ENCODE measurements at places on chromosomes 16 and 17.
A peak's percentile ranks its signal among the peaks of the same experiment; 100 is the strongest.

- DNase-seq: peak; percentile 41
Observed at GRCh38 chr16:87375426-87376135, 8.0 kb downstream of the FBXO31 start.

DNA sequence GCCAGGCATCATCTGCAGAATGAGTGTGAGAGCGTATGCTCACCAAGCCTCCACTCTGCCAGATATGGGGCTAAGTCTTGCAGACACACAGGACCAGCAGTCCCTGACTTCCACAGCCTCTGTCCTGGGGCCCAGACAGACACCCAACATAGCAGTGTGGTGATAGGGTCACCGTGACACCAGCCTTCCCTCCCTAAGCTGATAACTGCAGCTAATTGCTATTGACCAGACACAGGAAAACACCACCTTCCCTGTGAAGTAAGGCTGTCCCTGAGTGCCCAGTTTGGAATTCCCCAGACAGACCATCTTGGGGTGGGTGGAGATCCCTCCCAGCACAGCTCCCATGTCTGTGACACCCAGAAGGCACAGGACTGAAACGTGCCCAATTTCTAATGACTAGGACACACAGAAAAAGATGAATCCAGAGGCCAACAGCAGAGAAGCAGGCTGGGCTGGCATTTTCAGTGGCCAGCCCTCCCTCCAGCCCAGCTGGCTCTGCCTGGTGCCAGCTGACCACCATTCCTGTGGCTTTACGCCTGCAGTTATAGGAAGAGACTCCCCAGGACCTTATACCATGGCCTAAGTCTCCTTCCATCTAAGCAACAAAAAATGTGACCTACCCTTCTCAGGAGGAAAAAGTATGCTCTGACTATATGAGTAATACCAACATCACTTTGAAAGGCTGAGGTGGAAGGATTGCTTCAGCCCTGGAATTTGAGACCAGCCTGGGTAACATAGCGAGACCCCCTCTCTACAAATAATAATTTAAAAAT, 30.3 kb downstream of the ATPAF2 start:
- peak; percentile 42 for DNase-seq

DNA sequence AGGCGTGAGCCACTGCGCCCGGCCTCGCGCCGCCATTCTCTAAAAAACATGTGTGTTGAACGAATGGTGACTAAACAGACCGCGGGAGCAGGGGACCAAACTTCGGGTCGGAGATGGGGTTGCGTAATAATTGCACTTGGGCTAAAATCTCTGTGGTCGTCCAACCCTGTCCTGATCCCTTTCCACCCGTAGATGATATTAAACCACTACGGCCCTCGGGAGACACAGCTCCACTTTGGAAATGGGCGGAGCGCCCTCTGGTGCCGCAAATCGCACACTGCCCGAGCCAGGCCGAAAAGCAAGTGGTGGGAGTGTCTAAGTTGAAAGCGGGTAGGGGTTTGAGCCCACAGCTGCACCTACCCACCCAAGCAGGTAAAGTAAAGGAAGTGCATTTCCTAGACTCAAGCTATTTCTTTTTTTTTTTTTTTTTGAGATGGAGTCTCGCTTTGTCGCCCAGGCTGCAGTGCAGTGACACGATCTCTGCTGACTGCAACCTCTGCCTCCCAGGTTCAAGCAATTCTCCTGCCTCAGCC, 17.0 kb downstream of the CAVIN1 start:
- DNase-seq: peak; percentile 93

DNA sequence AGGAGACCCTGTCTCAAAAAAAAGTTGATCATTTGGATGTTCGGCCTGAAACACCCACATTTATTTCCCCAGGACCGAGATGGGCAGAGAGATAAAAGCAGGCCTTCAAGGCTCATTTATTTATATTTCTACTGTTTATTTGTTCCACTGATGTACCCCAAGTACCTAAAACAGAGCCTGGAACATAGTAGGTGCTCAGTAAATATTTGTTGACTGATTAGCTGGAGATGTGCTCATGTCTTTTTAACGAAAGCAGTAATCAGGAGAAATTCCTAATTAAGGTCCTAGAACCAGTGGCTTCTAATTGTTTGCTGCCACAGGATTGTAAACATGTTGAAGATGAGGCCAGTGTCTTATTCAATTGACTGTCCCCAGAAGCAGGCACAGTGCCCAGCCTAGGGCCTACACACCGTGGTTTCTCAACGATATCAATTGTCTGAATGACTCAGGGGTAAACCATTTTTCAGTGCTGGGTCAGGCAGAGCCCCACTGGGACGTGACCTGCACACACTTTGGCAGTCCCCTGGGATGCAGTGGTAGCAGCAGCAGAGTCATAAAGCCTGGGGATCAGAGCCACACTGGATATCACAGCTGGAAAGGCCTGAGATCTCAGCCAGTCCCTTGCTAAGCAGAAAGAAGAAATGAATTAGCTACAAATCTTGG, 34.8 kb downstream of the SOST start:
- peak; percentile 78 for DNase-seq

GRCh38 chr16:14186007-14186794, 115.1 kb downstream of the MRTFB start:
- DNase-seq: peak; percentile 90

DNA sequence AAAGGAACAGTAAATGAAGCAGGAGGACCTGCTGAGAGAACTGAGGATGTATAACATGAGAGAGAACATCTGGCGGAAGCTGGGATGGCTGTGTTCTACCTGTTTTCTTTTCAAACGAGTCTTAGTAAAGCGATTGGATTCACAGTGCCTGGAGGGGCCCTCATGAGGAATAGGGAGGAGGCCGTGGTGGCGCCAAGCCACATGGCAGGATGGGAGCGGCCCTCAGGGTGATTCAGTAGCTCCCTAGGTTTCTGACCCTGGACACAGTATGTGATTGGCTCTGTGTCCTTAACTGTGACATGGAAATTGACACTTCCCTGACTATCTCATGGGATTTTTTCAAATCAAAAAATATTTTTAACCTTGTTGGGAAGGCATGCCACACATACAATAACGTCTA, 32.1 kb downstream of the USP43 start:
- no peak for DNase-seq

DNA sequence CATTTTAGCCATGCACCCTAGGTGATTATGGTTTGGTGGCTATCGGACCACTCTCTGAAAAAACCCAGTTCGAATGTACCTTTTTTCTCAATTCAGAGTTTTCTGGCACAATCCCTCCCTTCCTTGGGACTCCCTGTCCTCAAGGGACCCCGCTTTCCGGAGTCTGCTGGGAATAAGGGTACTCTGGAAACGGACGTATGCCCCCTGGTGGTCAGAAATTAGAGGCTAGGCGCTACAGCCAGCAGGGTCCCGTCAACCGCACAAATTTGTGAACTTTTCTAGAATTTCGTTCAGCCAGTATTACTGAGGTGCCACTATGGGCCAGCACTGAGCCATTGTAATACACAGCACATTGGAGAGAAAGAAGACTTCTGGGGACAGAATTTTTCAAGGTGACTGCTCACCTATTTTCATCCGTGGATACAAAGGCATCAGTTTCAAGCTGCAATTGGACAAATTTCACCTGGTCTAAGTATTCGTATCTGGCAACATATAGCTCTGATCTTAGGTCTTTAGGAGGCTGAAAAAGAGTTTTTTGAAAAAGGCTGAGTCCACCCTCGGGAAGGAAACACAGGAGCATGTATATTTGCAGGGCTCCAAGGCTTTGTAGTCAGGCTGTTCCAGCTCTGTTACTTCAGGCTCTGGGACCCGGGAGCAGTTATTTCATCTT, 27.1 kb upstream of the CRYBA1 start:
- DNase-seq: peak; percentile 81

DNA sequence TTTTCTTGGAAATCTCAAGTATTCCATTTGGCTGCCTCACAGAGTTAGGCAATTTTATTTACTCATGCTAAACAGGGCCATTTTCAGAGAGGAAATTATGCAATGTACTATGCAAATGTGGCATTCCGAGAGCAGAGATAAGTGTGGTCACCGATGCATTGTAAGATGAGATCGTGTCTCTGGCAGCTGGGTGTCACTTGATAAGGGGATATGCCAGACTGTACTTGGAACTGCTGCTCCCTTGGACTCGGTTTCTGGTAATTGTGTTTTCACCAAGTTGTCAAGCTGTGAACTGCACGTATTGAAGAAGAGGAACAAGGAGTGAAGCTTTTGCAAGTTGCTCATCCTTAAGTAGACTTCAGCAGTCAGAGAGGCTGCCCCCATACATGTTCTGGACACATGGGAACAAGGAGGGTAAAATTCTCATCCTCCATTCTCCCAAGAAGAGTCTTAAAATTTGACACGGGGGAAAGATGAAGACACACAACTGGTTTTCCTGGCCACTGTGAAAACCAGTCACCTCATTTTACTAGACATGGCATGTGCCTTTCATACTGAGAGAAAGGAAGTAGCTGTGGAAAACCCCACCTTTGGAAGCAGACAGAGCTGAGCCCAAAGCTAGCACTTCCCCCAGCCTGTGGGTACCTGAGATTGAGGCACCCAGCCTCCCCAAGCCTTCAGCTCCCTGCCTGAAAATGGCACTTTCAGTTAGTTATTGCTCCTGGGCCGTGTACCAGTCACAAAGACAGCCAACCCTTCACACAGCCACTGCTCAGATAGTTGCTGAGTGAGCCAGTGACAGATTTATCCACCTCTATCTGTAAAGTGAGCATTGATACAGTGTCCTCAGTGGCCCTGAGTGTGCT, 150.7 kb downstream of the SOCS1 start:
- peak; percentile 94 for DNase-seq

DNA sequence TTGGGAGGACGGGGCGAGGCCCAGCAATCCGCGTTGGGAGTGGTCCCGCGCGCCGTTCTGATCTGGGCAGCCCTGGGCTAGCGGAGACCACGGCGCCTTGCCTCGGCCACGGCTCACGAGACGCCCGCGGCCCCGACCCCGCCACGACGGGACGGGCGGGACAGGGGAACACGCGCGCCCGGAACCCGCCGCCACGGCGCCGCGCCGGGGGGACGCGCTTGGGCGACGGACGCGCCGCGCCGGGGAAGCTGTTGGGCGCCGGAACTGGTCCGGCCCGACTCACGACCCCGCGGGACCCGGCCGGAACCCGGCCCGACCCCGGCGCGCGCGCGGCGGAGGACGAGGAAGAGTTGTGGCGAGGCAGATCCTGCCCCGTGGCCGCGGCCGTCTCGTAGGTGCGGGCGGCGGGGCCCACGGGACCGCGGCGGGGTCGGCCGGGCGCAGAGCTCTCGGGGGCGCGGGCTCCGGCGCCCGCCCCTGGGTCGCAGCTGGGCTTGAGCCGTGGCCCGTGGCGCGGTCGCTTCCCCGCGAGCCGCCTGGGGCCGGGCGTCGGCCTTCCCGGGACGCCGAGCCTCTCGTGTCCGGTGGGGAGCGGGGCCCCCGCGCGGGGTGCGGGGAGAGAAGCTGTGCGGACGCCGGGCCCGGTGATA, at the start of gene ACSF3:
ACSF3 (plus strand) TSS at position 251 of the 650 bp plus-strand sequence. CDS start 6,830 bp downstream, outside the sequence.
- peak; percentile 45 for DNase-seq

DNA sequence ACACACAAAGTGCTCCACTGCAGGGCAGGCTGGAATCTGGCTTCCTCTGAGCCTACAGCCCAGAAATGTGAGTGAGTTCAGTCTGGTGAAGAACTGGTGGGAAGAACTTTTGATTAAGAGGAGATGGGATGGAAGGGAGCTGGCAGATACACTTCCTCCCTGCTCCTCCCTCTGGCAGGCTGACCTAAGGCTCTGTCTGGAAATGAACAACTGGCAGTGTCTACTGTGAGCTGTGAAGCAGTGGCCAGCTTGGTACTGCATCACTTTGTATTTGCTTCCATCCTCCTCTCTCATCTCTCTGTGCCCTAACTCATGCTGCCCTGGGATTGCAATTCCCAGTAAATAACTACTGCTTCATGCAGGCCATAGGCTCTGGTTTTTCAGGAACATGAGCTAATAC, 45.6 kb downstream of the MAF start:
- no peak for DNase-seq

- DNase-seq: peak; percentile 70
Observed at GRCh38 chr17:42354956-42355843, 33.0 kb downstream of the STAT3 start.

DNA sequence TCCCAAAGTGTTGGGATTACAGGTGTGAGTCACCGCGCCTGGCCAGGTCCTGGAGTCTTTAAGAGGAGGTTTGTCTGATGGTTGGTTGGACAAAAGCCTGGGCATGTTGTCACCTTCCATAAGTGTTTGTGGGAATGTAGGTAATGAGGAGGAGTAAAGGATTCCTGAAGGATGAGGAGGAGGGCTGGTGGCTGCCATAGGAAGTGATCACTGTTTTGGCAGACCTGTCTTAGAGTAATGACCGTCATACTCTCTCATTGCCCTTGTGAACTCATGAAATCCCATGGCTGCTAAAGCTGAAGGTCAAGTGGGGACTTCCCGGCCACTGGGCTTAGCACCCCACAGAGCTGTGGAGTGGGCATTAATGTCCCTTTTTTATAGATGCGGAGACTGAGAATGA, 40.5 kb downstream of the TENT4B start:
- DNase-seq: no peak

DNA sequence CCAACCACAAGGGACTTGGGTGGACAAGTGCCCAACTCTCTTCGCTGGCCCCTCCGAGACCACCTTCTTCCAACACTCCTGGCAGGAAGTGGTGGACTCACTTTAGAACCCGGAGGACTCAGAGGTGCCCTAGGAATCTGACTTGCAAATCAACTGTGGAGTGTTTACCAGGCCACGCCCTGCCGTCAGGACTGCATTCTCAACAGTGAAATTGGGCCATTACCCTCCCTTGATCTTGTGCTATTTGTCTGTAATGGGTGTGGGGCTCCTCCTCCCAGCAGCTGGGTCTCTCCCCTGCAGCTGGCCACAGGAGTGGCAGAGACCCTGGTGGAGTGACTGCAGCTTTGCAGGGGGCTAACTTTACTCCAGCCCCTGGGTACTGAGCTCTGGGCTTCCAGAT, 212.2 kb upstream of the RPL38 start:
- no peak for DNase-seq

GRCh38 chr16:10618710-10619209, 38.4 kb upstream of the EMP2 start:
- no peak for DNase-seq

GRCh38 chr17:60496041-60496440, 30.0 kb downstream of the APPBP2 start:
- no peak for DNase-seq

DNA sequence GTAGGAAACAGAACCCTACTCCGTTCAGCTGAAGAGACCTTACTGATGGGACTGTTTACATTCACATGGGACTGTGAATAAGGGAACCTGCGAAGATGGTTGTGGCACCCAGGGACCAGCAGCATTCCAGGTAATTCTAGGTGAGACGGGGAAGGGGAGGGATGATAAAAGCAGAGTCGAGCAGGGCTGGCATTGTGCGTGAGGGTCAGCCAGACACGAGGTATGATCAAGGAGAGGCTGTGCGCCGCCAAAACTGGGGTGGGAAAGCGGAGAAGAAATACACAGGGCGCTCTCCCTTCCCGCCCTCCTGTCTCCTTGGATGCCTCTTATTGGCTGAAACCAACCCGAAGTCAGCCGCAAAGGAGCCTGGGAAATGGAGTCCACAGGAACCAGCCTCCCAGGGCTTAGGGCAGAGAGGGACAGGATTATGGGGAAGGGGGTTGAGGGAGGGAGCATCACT, 38.4 kb upstream of the CSNK2A2 start:
- peak; percentile 58 for DNase-seq

GRCh38 chr17:74133740-74134139, 69.7 kb upstream of the RPL38 start:
- no peak for DNase-seq

GRCh38 chr17:71188811-71189492, 931.9 kb upstream of the SOX9 start:
- DNase-seq: peak; percentile 91

GRCh38 chr17:80279895-80280294, 19.2 kb downstream of the RNF213 start:
- DNase-seq: peak; percentile 92

Measured in fibroblast of mammary gland (primary cell).